ENCODE measurements at places on chromosomes 1 and 21.

- DNase-seq: no peak
Observed at GRCh38 chr21:35984654-35985361, 75.5 kb downstream of the SETD4 start.

DNA sequence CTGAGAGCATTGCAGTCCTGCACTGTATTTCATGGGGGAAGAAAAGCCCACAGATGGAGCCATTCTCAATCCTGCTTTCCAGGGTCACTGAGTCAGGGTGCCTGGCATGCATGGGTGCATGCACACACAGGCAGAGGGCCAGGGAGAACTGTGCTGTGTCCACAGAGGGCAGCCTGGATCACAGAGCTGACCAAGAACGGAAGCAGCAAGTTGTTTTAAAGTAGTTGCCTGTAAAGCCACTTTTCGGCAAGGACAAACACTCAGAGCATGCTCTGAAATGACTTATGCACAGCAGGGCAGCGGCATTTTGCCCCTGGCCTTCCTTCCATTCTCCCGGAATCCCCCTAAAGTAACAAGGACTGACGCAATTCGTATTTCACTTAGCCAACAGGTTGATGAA, 3.6 kb downstream of the ERG start:
- no peak for DNase-seq

GRCh38 chr1:21114431-21114830, 62.3 kb downstream of the EIF4G3 start:
- DNase-seq: no peak

GRCh38 chr1:232207073-232207866, 422.7 kb downstream of the SIPA1L2 start:
- no peak for DNase-seq

DNA sequence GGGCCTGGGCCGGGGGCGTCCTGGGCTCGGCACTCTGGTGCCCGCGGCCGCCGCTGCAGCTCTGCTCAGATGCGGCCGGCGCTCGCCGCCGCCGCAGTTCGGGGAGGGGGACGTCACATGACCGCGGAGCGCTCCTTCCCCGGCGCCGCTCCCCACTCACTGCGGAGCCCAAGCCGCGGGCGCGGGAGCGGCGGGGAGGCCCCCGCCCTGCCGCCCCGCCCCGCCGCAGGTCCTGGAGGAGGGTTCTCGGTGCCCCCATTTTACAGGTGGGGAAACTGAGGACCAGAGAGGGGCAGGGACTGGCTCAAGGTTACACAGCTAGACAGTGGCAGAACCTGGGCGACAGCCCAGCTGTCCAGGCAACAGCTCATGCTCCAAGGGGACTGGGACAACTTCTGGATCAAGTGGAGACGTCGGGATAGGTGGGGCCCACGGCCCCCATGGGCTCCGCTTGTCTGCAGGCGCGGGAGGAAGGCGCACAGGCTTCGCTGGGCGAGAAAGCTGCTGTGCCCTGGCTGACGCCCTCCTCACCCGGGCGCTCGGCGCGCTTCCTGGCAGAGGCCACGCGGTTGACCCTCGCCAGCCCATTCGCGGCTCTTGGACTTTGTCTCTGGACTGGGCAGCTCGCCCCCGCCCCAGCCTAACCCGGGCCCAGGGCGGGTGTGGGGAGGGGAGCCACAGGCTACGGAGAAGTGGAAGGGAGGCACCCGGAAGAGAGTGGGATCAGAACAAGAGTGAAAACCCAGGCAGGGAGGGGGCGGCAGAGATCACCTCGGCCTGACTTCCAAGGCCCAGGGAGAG, at the start of gene RAP1GAP:
TSS of gene RAP1GAP (minus strand) at position 100 of the 801 bp plus-strand sequence. CDS start 49,325 bp downstream, outside the sequence.
- peak; percentile 43 for DNase-seq

DNA sequence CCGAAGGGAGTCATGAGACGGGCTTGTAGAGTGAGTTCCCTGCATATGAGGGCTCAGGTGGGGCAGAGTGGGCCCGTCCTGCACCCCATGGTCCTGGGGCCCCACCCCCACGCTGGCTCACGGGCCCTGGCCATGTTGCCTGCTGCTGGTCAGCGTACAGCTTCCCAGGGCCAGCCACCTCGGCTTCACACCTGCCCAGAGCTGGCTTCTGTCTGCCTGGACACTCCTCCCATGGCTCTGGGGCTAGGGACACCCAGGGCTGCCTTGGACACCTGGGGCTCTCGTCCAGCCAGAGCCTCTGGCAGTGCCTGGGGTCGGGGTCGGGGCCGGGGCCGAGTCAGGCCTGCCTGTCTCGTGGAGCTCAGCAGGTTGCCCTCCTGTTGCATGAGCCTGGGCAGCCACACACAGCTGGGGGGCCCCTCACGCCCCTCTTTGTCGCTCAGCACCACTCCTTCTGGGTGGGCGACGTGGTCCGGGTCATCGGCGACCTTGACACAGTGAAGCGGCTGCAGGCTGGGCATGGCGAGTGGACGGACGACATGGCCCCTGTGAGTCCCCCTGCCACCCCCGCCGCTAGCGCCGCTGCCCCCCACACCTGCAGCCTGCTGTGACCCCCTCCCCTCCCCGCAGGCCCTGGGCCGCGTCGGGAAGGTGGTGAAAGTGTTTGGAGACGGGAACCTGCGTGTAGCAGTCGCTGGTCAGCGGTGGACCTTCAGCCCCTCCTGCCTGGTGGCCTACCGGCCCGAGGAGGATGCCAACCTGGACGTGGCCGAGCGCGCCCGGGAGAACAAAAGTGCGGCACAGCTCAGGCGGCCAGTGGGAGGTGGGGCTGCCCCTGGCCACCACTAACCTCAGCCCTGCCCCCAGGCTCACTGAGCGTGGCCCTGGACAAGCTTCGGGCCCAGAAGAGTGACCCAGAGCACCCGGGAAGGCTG, 5.5 kb upstream of the MMP23B start:
- DNase-seq: no peak

- peak; percentile 35 for DNase-seq
Observed at GRCh38 chr21:36478941-36479340, 981 bp downstream of the CLDN14 start.

DNA sequence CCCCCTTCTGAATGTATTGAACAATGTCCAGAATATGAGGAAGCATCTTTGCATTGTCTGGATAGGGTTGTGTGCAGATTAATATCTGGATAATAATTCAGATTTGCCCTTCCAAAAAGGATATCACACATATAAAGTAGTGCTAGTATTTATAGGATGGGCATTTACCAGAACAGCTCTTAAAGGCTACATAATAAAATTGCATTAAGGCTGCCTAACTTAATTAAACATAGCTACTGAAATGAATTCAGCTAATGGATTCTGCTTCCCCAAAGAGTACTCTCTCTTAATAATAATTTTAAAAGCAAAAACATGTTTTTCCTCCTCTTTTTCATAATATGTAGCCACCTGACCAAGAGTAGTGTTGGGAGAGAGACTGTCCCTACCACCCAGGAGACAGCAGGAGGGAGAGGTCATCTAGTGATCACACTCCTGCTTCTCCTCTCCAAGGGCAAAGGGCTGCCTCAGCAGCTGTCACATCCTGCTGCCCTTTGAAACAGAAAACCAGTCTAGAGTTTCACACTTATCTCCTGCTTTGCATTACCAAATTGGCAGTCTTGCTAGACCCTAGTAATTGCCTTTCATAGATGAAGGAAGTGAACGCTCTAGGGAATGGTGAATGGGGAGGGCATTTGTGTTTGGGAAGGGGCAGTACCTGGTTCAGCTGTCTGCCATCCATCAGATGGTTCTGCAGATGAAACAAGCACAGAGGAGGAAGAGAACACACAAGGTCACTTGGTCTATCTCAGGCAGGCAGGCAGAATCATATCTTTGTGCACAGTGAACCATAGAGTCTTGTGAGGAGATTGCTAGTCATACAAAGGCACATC, 29.3 kb upstream of the DDAH1 start:
- peak; percentile 62 for DNase-seq

DNA sequence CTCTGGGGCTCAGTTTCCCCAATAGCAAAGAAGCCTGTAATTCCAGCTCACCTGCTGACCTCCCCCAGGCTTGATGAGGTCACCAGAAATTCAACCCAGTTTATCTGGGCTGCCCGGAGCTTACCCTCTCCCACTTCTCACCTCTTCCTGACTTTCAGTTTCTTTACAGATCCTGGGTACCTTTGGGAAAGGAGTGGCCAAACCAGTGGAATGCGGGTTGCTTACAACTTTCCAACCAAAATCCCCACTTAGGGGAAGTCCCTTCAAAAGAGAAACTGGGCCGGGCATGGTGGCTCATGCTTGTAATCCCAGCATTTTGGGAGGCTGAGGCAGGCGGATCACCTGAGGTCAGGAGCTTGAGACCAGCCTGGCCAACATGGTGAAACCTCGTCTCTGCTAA, 5.9 kb upstream of the MARCKSL1 start:
- no peak for DNase-seq

DNA sequence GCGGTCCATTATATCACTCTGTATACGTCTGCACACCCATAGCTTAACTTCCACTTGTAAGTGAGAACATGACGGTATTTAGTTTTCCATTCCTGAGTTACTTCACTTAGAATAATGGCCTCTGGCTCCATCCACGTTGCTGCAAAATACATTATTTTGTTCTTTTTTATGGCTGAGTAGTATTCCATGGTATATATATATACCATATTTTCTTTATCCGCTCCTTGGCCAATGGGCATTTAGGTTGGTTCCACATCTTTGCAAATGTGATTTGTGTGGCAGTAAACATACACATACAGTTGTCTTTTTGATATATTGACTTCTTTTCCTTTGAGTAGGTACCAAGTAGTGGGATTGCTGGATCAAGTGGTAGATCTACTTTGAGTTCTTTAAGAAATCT, 245.1 kb downstream of the NFIA start:
- DNase-seq: no peak

- no peak for DNase-seq
Observed at GRCh38 chr21:44778499-44778911, 23.1 kb downstream of the UBE2G2 start.

DNA sequence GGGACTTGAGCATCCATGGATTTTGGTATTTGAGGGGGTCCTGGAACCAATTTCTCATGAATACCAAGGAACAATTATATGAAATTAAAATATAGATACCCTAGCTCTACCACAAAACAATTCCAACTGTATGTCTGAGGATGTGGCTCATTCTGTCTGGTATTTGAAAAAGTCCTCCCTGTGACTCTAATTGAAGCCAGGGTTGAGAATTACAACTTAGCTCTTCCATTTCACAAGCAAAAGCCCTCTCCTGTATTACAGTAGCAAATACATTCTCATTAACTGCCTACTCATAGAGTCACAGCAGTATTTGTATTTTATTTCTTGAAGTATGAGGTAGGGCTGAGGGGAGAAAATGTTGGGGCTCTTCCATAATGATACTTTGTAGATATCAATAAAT, 187.8 kb upstream of the OLFM3 start:
- no peak for DNase-seq

GRCh38 chr1:5976726-5977493, 15.3 kb downstream of the NPHP4 start:
- DNase-seq: no peak

GRCh38 chr1:30744060-30744756, 13.4 kb downstream of the LAPTM5 start:
- DNase-seq: no peak

DNA sequence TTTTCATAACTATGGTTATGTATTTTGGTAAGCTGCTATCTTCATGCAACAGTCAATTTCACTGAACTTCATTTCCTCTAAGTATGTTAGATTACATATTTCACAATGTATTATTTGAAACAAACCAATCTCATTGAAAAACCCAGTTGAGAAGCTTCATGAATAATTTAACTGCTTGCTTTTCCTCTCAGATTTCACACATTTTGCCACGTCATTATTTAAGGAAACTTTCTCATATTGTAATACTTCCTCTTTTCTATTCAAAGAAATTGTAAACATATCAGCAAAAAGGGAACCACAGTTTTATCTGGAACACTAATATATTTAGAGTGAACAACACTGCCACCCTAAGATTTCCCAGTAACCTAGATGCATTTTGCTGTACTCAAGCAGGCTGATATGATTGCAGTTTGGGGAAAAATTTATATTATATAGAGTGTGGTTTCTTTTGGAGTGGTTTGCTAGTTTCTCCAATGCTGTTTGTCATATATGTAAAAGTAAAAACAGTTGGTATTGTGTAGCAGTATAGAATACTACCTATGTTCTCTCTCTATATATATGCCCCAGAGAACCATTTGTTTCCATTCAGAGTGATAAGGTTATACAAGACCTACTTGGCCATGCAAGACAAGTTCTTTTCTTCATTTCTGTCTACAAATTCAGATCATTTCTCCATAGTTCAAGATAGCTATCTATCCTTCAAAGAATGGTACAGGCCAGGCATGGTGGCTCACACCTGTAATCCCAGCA, 28.4 kb upstream of the AHCTF1 start:
- DNase-seq: no peak

- DNase-seq: no peak
Observed at GRCh38 chr1:161158316-161159010, 837 bp upstream of the USP21 start.

GRCh38 chr1:55478742-55479141, 263.6 kb upstream of the USP24 start:
- no peak for DNase-seq

GRCh38 chr1:233242827-233243483, 52.6 kb downstream of the PCNX2 start:
- no peak for DNase-seq

- peak; percentile 96 for DNase-seq
Observed at GRCh38 chr1:67561704-67562113, 123.3 kb upstream of the GADD45A start.

- no peak for DNase-seq
Observed at GRCh38 chr1:145999321-146000024, 3.1 kb upstream of the TXNIP start.

DNA sequence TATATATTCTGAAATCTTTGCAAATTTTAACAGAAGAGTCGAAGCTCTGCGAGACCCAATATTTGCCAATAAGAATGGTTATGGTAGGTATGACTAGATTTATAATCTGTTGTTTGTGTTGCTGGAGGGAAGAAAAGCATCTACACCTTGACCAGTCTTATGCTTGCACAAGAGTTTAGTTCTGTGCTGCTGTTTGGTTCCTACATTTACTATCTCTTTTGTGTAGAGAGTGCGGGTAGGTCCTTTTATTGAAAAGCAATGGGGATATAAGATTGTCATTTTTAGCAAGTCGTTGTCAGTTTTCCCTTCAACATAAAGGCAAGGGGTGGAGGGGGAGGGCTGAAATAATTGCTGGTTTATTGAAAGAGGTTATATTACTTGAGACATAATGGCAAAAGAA, 396 bp downstream of the ELAVL4 start:
- DNase-seq: no peak

DNA sequence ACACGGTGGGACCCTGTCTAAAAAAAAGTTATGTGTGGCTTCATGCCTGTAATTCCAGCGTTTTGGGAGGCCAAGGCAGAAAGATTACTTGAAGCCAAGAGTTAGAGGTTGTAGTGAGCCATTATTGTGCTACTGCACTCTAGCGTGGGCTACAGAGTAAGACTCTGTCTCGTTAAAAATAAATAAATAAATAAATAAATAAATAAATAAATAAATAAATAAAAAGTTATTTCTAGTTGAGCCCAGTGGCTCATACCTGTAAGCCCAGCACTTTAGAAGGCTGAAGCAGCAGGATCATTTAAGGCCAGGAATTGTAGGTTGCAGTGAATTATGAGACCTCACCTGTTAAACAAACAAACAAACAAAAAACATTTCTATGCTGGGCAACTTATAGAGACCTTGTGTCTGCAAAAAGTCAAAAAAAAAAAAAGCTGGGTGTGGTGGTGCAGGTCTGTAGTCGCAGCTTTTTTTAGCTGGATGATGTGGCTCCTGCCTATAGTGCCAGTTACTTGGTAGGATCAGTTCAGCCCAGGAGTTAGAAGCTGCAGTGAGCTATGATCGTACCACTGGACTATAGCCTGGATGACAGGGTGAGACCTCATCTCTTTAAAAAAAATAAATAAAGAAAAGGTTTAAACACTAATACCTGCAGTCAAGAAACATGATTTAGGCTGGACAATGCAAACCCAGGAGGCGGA, 25.6 kb downstream of the GON4L start:
- DNase-seq: no peak

GRCh38 chr1:154497026-154497806, 4.8 kb upstream of the TDRD10 start:
- DNase-seq: no peak
